ENCODE measurements at places on chromosomes 7 and 10.

GRCh38 chr7:31419505-31420055 is 79.1 kb upstream of the NEUROD6 start:
- no peak for DNase-seq

- DNase-seq = no peak
Observed at GRCh38 chr10:91665842-91666241, 33.0 kb upstream of the PPP1R3C start.

- DNase-seq = no peak
Observed at GRCh38 chr10:123560301-123561140, 105.6 kb upstream of the GPR26 start.

GRCh38 chr7:123747620-123748141 is 1.1 kb downstream of the WASL start:
- peak; percentile 55 for DNase-seq

GRCh38 chr7:7696458-7697119 is 21.8 kb downstream of the RPA3 start:
- DNase-seq = no peak

DNA sequence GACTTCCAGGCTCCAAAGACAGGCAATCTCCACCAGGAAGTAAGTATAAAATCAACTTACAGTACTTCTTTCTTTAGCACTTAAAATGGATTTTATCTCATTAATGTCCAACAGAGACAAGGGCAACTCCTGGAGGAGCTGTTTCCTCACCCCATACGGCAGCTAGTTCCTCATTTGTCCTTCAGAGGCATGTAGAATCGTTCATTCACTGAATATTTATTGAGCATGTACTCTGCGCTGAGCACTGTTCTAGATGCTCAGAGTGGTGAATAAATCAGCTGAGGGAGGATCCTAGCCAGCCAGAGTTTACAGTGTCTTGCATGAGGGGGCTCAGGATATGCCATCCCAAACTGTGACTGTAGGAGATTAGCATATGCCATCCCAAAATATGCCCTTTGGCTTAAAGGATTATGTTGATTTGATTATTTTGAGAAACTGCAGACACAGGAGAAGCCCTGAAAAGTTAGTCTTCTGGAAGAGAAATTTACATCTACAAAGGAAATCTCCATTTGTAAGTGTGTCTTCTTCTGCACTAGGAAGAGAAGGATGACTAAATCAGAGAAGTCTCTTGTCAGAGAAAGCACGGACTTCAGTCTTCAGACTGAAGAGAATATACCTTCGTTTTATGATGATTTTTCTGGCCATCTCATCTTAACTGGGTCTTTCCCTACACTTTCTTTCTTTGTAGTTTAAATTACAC is 66.9 kb downstream of the BAMBI start:
- DNase-seq = no peak

- DNase-seq = no peak
Observed at GRCh38 chr10:34112171-34112782, 702.8 kb downstream of the PARD3 start.

DNA sequence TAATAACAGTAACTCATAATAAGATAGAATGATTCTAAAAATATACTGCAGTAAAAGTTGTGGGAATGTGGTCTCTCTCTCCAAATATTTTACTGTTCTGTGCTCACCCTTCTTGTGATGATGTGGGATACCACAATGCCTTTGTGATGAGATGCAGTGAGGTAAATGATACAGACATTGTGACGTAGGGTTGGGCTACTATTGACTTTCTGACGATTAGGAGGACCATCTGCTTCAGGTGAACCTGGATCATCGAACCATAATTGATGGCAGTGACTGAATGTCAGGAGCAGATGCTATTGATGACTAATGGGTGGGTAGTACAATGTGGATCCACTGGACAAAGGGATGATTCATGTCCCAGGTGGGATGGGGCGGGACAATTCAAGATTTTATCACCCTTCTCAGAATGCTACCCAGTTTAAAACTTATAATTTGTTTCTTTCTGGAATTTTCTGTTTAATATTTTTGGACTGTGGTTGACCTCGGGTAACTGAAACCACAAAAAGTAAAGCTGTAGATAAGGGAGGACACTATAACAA is 73.9 kb upstream of the ARMC3 start:
- DNase-seq = no peak

DNA sequence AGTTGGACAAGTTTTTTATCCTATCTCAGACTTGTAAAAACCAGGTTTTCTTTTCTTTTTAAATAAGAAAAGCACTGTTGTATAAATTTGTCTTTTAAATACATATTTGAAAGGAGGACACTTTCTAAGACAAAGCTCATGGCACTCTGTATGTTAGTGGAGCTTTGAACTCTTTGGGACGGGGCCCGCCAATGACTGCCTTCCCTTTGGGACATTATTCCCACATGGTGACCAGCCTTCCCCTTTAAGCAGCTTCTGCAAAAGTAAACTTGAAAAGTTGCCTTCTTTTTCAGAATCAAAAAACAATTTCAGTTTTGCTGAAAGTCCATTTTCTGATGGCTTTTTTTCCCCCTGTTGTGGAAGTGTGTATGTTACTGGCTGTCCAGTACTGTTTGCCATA is 1.8 kb downstream of the CUX1 start:
- no peak for DNase-seq

DNA sequence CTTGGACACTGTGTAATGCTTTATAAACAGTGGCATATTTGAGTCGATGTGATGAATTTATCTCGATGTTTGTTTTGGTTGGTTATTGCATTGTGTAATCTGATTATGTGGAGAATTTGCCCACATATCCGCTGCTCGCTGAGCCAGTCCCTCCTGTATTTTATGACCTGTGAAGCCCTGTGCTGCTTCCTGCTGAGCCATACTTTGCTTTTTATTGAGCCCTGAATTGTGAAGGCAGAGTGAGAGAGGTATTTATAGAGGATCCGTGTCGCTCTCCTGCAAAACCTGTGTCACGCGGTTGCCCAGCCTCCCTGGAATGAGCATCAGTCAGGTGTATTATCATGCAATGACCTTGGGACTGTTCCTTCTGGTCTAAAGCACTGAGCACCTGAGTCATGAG is 253.7 kb downstream of the ARHGAP21 start:
- DNase-seq = no peak

- peak; percentile 11 for DNase-seq
Observed at GRCh38 chr10:123563581-123563855, 102.6 kb upstream of the GPR26 start.

DNA sequence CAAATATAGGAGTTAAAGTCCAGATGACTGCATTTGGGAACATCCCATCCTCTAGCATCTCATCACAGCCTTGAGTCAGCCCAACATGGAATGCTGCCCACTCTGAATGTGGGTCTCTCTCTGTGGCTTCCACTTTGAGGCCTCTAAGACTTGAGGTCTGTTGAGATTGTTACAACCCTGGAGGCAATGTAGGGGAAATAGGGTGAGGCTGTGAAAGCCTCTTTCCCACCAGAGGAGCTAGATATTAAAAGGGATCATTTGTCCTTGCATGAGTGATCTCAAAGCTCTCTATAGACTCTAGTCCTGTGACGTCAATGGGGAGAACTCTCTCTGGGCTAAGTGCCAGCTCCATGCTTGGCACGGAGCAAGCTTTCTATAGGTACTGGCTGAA is 6.4 kb upstream of the GOLGA7B start:
- no peak for DNase-seq

DNA sequence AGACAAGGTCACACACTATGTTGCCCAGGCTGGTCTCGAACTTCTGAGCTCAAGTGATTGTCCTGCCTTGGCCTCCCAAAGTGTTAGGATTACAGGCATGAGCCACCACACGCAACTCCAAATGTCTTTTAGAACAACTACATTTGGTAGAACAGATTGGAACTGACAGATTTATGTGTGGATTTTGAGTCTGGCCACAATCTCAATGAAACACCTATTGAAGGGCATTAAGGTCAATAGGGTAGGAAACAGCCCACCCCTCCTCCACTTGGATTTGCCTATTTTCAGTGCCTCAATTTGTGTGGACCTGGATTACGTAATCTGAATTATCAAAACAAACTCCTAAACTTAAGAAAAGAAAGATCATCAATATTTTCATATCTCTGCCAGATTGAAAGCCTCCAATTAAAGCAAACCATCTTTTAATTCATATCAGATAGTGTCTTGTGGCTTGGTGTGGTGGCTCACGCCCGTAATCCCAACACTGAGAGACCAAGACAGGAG is 15.5 kb upstream of the CYP51A1 start:
- no peak for DNase-seq

DNA sequence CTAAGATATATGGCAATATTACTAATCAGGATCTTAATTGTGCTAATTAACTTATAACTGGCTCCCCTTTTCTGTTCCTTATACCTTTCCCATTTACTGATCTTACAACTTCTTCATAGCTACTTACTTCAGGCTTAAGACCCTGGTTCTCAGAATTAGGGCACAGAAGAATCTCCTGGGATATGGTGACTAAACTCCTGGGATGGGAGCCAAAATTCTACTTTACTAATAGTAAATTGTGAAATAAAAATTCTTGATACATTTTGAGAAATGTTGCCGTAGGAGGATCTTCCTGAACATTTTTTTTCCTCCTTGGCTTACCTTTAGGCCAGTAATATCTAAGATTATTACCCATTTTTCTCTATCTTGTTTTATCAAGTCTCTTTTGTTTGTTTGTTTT is 309.5 kb downstream of the ATRNL1 start:
- DNase-seq = no peak

DNA sequence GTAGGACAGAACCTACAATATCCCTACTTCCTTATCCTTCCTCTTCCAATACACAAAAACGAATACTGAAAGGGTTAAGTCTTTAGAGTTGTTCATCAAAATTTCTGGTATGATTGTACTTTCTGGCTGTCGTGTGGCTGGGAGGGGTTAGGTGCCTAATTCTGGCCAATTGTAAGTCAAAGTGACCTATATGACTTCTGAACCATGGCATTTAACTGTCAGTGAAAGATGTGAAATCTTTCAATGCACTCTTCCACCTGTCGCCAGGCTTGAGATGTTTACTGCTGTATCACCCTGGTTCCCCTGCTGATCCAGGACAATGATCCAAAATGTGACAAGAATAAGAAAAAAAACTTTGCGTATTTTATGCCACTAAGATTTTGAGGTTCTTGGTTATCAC is 20.8 kb downstream of the EPC1 start:
- no peak for DNase-seq

DNA sequence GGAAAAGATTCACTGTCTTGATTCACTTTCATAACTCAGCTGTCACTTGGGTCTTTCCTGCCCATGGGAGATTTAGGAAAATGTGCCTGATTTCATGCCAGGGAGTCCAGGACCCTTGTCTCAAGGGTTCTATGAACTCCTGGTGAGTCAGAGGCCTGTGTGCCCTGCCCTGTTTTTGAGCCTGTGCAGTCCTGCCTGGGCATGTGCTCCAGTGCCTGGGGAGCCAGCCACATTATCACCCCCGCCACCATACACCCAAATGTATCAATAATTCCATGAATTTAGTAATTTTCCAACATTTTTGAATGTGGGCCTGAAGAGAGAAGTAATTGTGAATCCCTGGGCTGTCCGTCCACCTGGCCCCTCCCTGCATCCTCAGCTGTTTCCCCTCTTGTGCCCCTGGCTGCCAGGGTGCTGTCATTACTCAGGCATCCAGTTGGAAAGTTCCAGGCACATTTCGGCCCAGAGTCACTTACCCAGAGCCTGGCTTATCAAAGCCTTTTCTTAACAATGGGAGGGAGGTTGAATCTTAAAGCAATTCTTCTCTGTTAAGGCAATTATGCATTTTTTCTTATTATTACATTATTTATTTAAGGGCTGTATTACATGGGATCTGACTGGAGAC is 287.8 kb upstream of the CDC14C start:
- DNase-seq = no peak

DNA sequence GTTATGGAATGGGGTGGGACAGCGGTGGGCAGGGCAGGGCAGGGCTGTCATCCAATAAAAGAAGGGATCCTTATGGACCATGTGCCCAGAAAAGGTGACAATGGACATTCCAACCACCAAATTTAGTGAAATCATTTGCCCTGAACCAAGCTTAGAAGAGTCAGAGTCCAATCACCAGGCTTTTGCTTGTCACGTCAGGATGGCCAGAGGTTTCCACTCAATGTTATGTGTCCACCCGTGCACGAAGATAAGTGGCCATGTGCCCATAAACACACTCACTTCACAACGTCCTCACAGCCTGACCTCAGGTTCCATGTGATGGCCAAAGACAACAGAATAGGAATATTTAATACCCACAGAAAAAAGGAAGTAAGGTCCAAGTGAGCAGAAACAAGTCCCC is 36.6 kb upstream of the PLPP4 start:
- DNase-seq = no peak

- DNase-seq = no peak
Observed at GRCh38 chr10:775245-776075, 86.0 kb upstream of the DIP2C start.

- DNase-seq = no peak
Observed at GRCh38 chr10:42691361-42692120, 53.2 kb upstream of the ZNF33B start.

- DNase-seq = peak; percentile 32
Observed at GRCh38 chr10:5666008-5666840, at the start of gene ASB13. Gene ASB13 (minus strand): TSS chr10:5666595. CDS start chr10:5666551, 44 bp downstream.

- no peak for DNase-seq
Observed at GRCh38 chr10:29676732-29677131, 42.0 kb upstream of the SVIL start.

GRCh38 chr10:61841338-61841875 is 60.1 kb upstream of the ARID5B start:
- DNase-seq = no peak

DNA sequence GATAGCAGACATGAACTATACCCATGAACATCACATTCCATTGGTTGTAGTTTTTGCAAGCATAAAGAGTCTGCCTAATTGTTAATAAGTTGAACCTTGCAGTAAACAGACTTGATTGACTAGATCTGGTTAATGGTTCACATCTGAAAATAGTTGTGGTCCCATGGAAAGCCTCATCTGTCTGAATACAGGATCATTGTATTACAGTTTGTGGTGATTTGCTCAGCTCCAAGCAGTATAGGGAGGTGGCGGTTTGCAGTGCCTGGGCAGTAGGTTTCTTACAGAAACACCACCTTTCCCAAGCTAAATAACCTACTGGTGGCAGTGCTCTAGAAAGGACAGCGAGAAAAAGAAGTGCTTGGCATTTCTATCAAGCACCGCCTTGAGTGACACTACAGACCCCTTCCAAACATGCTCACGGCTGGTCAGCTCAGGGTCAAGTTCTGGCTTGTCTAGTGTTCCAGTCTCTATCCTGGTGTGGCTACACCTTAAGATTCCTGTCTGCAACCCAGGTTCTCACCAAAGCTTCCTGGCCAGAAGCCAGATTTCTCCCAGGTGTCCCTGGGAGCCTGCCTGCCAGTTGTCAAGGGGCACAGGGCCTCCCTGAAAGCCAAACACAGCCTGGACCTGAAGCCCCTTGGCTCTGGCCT is 119.9 kb downstream of the FANK1 start:
- no peak for DNase-seq
